GOT3 (cell line): ENCODE measurements at places on chromosomes 2 and 18.

DNA sequence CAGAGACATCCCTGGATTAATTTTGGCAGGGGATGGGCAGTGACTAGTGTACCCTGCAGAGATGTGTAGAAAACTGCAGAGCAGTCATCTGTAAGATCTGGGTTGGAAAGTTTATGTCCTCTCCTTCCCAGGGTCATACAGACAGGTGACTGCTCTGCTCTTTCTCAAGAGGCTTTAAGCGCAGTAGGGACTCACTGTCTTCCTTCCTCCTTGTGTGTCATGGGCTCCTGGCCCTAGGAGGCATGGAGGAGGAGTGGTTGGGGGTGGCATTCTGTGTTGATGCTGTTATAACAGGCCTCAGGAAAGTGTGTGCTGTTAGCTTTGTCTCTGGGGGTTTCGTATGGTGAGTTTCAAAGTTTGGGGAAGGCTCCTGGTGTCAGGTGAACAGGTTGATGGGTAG, 130.5 kb upstream of the MGAT5 start:
- no peak for DNase-seq

- DNase-seq = no peak
These were observed 190.8 kb downstream of the SLC8A1 start for GRCh38 chr2:40261042-40261441.

GRCh38 chr18:10518595-10519255, 7.1 kb upstream of the NAPG start:
- DNase-seq = no peak

DNA sequence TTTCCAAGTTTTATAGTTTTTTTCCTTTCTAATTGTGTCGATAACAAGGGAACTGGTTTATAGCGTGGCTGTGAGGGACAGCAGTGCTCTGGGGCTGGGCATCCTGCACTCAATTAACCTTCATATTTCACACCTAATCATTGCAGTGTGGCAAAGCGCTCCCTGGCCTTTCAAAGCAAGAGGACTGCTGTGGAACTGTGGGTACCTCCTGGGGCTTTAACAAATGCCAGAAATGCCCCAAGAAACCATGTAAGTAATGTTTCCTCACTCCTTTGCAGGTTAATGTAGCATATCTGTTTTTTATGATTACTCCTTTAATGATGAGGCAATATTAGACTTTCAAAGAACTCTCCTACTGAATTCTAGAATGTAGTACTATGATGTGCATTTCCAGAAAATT, 259.0 kb upstream of the RASGRP3 start:
- no peak for DNase-seq

DNA sequence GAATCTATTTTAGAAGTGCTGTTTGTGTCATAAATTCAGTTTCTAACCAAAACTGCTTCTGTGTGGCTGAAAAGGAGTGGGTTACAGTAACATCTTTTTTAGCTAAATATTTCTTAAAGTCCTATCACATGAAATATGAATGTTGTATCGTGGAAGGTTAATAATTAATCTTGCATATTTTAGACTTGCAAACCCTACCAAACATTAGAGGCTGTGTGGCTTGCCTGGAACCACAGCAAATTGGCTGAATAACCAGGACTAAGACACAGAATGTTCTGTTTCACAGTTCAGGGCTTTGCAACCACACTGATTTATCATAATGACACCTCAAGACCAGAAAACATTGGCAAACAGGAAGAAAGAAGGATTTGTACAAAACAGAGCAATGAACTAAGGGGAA, 208.9 kb upstream of the CNTNAP5 start:
- DNase-seq = no peak

GRCh38 chr2:190093793-190094192, 31.3 kb upstream of the MSTN start:
- DNase-seq = no peak
